NCI-H82 (cell line): ENCODE measurements at places on chromosomes 7 and 10.

DNA sequence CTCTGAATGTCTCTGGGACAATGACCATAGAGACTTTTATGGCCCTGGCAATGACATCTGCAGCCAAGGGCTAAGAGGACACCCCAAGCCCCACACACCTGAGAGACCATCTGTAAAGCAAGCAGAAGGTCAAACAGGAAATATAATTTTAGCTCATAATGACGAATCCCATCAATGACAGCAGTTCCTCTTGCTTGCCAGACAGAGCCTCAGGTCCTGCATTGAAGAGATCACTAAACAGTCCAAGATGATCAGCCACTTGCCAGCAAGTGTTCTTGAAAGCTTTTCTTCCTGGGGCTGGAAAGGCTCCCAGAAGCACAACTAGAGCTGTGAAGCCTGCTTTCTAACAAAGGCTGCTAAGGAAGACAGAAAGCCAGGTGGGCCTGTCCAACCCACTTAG is 993.7 kb upstream of the AUTS2 start:
- no peak for DNase-seq

DNA sequence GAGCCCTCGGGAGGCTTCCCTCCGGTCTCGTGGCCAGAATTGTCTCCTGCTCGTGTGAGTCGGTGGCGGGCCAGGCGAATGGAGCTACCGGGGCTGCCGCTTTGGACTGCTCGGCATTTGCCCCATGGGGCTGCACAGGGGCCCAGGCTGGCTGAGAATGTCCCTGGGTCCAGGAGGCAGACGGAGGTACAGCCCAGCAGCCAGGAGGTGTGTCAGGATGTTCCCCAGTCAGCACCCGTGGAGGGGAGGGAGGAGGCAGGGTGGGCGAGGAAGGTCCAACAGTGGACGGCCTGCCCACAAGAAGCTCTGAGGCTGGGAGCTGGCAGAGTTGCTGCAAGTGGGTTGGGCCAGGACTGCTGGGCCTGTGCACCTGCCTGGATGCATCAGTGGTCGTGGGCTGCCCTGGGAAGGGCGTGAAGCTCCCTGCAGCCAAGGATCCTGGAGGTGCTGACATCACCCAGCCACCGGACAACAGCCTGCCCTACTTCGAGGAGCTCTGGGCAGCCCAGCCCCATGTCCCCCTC is 46.4 kb downstream of the PDGFA start:
- no peak for DNase-seq

DNA sequence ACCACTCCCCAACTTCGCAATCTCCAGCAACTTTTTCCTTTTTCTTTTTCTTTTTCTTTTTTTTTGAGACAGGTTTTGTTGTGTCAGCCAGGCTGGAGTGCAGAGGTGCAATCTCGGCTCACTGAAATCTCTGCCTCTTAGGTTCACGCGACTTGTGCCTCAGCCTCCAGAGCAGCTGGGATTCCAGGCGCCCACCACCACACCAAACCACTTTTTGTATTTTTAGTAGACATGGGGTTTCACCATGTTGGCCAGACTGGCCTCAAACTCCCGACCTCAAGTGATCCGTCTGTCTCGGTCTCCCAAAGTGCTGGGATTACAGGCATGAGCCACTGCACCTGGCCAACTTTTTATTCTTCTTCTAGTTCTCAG is 55.0 kb downstream of the KIAA1549 start:
- DNase-seq, result no peak

DNA sequence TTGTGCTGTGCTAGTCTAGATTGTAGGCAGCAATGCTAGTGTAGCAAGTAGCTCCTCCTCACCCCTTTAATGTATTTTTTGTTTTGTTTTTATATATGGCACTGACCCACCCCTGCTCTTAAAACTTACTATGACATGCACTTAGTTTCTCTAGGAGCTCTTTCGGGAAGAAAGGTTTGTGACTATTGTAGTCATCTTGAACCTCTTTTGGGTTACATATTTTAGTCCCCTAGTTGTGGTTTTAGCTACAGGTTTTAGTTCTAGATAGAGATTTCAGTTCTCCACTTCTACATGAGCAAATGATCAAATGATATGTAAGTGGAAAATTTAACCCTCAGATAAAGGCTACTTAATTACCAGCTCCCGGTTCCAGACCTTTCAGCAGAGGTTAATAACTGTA is 14.9 kb downstream of the MINPP1 start:
- DNase-seq, result no peak

DNA sequence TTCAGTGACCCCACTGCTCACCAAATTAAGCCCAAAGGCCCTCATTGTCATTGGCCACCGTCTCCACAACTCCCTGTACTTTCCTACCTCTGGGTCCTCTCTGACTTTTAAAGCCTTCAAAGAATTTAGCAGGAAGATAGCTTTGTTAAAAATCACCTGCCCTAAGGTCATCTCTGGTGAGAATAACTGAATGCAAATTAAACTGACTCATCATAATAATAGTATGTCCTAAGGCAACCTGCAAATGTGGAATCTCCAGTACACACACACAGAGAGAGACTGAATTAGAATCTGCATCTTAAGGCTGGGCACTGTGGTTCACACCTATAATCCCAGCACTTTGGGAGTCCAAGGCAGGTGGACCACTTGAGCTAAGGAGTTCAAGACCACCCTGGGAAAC is 24.1 kb downstream of the OAT start:
- no peak for DNase-seq

DNA sequence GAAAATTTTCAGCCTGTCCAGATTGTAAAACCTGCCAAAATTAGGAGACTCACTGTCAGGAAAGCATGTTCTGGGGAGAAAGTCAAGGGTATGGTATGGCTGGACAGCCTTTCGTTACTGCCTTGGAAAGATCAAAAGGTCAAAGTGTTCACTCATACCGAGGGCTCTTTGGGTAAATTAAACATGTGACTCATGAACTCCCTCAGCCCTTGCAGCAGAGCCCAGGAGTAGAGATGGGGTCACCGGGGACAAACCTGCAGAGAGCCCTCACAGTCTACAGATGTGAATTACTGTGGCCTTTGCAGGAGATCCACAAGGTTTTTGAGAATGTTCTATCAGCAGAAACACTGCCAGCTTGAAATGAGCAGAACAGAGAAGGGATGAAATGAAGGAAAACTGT is 275.7 kb downstream of the KLF6 start:
- no peak for DNase-seq

GRCh38 chr7:824664-825063 is 7.6 kb upstream of the SUN1 start:
- no peak for DNase-seq

GRCh38 chr10:95478935-95479334 is 82.2 kb downstream of the SORBS1 start:
- no peak for DNase-seq

DNA sequence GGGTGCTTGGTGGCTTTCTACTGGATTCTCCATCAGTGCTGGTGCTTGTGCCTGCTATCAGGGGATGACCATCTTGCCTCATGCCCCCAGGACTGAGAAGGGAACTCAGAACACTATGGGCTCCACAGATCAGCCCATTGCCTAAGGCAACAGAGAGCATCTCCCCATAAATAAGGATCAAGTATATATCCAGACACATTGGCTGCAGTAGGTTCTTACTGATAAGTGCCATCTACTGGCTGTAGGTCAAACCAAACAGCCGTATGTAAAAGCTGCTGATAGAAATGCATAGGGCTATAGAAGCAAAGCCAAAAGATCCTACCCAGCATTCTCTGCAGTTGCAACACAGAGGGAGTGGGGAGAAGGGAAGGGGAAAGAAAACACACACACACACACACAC is 153.7 kb downstream of the CDK14 start:
- DNase-seq, result peak; percentile 47

DNA sequence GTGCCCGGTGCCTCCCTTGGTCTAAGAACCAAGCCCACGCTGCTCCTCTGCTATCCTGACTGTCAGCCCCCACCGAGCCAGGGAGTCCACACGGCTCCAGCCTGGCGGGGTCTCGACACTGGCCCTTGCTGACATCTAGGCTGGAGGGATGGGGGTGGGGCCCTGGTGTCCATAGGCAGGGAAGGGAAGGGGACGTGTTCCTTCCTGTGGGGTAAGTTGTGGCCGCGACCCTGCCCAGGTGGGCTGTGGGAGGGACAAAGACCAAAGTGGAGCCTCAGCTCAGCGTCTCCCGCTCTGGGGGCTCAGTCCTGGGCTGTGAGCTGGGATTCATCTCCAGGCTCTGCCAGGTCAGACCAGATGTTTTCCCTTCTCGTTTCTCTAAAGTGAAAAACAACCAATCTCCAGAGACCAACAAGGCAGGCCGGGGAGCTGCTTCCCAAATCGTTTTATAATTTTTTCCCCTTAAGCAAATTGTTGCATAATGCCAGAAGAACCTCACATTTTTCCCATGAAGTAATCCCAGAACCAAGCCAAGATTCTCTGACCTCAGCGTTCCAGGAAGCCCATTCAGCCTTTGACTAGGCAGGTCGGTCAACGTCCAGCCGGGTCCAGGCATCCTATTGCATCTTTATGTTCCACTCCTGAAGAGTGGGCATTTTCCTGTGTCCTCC is 101.2 kb downstream of the RGS10 start:
- DNase-seq, result no peak

- no peak for DNase-seq
Observed at GRCh38 chr10:75929630-75930161, 498.3 kb downstream of the LRMDA start.

- DNase-seq, result no peak
Observed at GRCh38 chr7:157979636-157980340, 607.8 kb downstream of the PTPRN2 start.

DNA sequence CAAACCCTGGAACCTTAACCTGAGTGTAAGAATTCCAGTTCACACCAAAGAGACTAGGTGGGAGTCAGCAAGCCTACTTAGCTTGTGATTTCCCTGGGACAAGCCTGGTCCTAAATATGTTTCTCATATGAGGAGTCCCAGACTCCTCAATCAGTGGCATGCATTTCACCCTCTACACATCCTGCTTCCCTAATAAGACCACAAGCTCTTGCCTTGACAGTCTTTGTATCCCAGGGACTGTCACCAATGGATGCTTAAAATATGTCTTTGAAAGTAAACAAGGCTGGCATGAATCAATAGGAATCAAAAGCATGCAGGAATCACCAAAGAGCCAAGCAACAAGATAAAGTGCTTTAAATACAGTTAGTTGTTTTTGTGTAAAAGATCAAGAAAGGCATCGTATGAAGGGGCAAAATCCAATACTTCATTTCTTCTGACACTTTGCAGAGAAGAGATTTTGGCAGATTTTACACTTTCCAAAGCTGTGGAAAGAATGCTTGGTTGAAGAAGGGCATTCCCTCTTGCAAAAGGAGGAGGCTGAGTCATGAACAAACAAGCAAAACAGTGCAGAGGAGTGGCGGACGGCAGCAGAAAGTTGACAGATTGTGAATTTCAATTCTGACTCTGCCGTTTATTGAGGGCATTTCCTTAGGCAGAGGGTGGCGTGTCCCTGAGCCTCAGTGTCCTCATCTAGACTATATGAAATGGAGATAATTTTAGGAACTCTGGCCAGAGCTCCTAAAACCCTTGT is 8.5 kb upstream of the NFE2L3 start:
- no peak for DNase-seq

- DNase-seq, result no peak
Observed at GRCh38 chr10:104387130-104387888, 33.7 kb downstream of the CFAP58 start.
